Mesenteric fat pad (tissue), 1 donor: ENCODE measurements at places on chromosomes 3 and 15. TPM values are rescaled to one million over a fixed set of nuclear protein-coding genes. Genes with fewer than 3 reads are reported as not detected.

GP9 gene
- total RNA-seq: not detected

SHC4 gene
- total RNA-seq: not detected

CDC25A gene
- 0.87 TPM for total RNA-seq

DLEC1 gene
- 1.9 TPM for total RNA-seq

MYRIP gene
- total RNA-seq: 1.8 TPM

CNTN6 gene
- total RNA-seq: 0.29 TPM

HEMK1 gene
- total RNA-seq: 15.5 TPM

KY gene
- total RNA-seq: not detected

ANKRD63 gene
- not detected for total RNA-seq

ELP6 gene
- total RNA-seq: 18.9 TPM

KBTBD12 gene
- 0.10 TPM for total RNA-seq
